CD4-positive, alpha-beta T cell treated with Interleukin-17A for 1 hour (primary cell): ENCODE measurements at places on chromosomes 11 and 22.

GRCh38 chr22:33920197-33920540, at the start of gene LARGE1:
Gene LARGE1, minus strand, starts transcription at chr22:33920476.
- DNase-seq, result no peak

- DNase-seq, result no peak
Observed at GRCh38 chr11:32434356-32435151, 785 bp downstream of the WT1 start.

DNA sequence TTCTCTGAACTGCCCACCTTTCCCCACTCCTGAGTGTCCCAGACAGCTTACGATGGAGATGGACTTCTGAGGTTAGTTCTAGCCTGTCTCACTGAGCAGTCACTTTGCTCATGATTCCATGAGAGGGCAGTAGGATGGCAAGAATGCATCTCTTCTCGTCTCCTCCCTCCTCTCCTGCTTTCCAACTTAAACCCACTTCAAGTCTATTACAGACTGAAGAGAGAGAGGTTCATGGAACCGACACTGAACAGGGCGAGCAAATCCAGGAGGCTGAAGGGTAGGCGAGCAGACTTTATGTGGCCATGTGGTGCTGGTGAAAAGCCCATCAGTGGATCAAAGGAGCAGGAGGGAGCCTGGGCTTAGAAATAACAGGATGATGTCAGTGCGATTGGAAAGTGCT, 38.6 kb downstream of the CEP164 start:
- no peak for DNase-seq

DNA sequence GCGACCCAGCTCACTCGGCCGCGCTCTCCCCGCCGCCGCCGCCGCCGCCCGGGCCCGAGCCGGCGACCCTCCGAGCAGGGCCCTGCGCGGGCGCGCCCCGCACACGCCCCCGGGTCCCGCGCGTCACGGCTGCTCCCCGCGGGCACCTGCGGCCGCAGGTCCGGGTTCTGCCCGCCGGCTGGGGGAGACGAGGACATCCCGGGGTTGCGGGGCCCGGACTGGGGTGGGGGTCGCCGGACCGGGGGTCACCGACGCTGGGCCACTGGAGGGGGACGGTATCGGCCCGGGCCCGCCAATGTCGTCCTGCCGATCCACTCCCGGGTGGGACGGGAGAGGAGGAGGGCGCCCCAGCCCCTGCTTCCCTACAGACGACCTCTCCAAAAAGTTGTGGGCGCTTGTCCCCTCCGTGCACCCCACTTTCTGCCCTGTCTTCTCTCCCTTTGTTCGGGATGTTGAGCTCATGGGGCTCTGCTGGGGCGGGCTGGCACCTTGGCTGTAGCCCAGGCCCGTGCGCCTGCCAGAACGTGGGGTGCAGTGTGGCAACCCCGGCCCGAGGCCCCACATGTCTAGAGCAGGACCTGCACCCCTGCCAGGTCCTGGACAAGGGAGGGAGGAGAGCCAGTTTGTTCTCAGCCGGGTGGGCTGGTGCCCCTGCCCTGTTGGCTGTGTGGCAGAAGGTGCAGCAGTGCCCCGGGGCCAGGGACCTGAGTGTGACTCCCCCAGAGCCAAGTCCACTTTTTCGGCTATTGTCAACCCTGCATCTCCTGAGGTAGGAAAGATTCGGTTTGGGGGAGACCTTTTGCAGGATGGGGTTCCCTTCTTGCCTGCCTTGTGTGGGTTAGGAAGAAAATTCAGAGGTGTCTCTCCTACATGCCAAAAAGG, 40.2 kb upstream of the CELSR1 start:
- DNase-seq, result no peak

DNA sequence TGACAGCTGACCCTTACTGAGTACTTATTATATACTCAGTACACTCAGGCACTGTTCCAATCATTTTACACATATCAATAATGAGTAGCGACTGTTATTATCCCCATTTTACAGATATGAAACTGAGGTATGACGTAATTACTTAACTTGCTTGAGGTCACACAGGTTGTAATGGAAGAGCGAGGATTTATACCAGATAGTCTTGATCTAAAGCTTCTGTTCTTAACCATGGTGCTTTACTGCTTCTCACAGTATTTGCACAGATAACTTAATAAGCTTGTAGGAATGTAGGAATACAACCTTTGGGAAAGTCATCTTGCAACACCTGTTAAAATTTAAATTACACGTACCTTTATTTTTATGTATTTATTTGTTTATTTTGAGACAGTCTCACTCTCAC, 31.7 kb upstream of the TMEM135 start:
- DNase-seq, result no peak

GRCh38 chr11:100066399-100066798, 620.7 kb upstream of the ARHGAP42 start:
- DNase-seq, result no peak

DNA sequence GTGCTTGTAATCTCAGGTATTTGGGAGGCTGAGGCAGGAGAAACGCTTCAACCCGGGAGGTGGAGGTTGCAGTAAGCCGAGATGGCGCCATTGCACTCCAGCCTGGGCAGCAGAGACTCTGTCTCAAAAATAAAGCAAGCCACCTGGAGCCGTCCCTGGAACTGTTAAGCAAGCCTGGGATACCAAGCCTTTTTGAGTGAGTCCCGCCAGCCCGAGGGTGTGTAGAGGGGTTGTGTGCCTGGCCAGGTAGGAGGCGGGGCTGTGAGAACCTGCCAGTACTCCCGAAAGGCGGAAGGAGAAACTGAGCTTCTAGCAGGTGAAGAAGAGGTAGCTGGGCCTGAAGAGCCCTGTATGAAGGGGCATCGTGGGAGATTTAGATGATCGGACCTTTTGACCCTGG, 52.4 kb downstream of the TRIOBP start:
- DNase-seq, result no peak

DNA sequence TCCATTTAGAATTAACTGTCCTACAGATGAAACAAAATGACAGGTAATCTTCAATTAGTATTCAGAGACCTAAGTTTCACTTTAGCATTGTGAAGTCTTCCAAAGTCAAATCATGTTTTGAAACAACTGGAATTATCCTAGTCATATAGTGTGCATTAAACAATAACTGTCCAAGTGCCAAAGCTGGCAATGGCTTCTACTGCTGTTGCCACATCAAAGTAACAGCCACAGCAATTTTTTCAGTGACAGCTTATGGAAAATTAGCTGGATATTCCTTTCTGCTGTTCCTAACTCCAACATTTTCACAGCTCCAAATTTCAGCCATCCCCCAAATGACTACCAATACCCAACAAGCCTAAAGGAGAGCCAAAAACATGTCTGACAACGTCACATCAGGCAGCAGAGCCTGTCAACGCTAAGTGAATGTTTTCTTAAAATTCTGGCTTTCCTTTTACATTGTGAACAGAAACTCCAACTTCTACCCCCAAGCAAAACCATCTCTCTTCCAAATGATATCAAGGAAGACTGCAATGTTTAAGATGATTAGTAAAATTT, 45.3 kb upstream of the CCDC34 start:
- no peak for DNase-seq

GRCh38 chr22:23218053-23218866, 38.0 kb downstream of the BCR start:
- no peak for DNase-seq

- no peak for DNase-seq
Observed at GRCh38 chr11:279040-279965, 1.1 kb downstream of the NLRP6 start.

DNA sequence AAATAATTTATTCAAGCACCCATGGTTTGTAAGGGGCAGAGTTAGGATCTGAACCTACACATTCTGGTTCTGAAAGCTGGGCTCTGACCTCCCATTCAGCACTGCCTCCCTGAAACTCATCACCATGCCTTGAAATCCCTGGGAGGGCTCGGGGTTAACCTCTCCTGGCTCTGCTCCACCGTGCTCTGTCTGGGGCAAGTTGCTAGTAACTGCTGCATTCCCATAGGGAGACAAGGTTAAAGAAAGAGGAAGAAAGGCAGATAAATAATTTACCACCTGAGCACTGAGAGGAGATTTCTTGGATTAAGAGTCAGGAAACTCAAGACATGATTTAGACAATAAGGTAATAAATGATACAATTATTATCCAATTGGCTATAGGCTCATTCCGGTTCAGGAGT, 199.3 kb downstream of the KIF18A start:
- DNase-seq, result no peak

DNA sequence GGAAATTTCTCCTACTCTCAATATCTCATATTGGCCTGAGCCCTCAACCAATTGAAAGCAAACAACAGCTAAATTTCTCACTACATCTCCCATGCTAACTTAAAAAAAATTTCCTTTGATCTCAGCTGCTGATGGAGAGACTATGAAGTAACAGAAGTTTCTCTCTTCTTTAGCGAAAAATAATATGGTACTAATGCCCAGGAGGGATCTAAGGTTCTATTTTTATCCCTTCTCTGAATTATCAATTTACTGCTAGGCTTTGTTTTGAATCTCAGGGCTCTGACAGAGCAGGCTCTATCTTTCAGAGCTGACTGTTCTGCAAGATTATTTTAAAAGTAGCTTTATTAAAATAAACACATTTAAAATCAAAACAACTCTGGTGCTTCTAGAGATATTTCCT, 558.6 kb downstream of the KCNA4 start:
- DNase-seq, result no peak

- DNase-seq, result no peak
Observed at GRCh38 chr11:75718419-75719339, 1.0 kb downstream of the MOGAT2 start.

DNA sequence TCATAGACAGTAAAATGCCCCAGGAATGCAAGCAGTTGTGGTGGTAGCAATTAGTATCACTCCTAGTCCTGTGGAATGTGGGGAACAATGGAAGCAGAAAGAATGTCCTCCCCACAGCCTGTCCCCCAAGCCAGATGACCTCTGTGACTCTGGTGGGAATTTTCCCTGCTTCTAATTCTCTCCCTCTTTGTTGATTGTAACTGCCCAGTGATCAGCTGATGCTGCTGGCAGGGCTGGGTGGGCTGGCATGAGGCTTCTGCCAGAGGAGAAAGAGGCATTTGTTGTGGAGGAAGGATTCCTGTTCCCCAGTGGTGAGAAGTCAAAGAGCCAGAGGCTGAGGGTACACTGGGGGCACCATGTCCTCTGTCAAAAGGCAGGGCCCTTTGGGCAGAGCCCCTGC, 116.7 kb upstream of the NCAM1 start:
- DNase-seq, result no peak

DNA sequence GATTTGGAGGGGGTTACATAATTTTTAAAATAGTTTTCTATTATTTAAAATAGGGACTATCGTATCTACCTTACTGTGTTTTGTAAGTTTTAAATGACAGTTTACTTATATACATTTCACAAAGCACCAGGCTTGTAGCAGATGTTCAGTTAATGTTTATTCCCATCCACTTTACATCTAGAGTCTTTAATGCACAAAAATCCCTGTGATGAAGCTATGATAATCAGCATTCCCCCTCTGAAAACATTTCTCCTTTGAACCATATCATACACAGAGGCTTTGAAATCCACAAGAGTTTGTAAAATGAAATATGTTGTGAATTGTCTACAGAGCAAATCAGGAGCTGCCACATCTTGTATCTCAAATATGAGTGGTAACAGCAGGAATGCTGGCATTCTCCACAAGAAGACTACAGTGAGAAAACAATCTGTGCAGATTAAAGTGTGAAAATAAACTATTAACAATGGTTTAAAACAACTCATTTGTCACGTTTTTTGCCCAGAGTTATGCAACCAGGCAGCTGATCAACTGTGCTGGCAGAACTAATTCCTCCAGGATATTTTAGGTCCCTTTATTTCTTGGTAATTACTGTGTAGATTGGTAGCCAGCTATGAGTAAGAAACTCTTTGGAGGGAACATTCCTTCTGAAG, 699.1 kb upstream of the ARHGAP42 start:
- no peak for DNase-seq

DNA sequence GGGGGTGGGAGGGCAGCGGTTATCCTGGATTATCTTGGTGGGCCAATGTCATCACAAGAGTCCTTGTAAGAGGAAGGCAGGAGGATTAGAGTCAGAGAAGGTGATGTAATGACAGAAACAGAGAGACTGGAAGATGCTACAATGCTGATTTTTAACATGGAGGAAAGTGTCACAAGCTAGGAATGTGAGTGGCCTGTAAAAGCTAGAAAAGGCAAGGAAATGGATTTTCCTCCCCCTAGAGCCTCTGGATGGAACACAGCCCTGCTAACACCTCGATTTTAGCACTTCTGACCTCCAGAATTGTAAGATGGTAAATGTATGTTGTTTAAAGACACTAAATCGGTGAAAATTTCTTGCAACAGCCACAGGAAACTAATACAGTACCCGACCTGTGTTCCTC, 109.3 kb downstream of the MN1 start:
- DNase-seq, result no peak

- DNase-seq, result no peak
Observed at GRCh38 chr11:5336331-5336730, 7.0 kb downstream of the OR51B5 start.

- no peak for DNase-seq
Observed at GRCh38 chr22:37971475-37972434, 12.6 kb downstream of the SOX10 start.
